Left lobe of liver (tissue), 2 donors: ENCODE measurements at places on chromosomes 5 and 9. TPM values are rescaled to one million over a fixed set of nuclear protein-coding genes. Genes with fewer than 3 reads are reported as not detected.

Gene ENTPD2
- total RNA-seq: 1.7 TPM

GRCh38 chr9:18739127-18739526, 265.2 kb downstream of the ADAMTSL1 start:
- no peak for DNase-seq

Gene WHRN
- 2.8 TPM for total RNA-seq

Gene FBLL1
- 0.15 TPM for total RNA-seq
